ENCODE measurements at places on chromosomes 1 and 21.

DNA sequence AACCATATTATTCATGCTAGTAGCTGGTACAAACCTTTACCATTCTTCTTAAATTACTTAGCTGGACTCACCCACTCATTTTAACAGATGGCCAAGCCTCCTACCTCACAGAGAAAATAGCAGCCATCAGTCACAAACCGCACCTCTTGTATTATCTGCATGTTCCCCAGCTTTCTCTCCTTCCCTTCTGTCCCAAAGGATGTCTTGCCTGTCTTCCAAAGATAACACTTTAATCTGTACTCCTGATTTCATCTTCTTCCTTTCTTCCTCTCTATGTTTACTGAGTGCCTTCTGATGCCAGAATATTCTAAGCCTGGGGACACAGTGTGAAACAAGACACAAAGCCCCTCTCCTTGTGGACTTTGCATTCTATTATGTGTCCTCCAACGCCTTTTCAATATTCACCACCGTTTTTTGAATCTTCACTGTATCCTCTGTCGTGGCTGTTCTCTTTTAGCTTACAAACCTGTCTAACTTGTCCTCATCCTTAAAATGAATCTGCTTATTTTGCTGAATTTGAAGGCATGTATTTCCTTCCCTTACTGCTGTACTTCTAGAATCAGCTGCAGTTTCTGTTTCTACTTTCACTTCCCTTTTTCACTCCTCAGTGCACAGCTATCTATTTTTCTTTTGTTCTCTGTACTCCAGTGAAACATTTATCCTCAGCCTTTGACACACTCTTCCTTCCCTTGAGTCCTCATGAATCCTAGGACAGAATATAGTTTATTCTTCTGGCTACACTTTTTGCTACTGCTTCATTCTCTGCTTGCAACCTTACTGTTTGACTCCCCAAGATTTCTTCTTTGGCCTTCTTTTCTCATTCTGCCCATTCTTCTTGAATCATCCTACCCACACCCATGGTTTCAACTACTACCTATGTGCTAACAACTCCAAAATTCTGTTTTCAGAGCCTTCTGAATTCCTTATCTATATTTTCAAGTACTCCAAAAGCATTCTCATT lies 216.9 kb upstream of the SAMSN1 start:
- DNase-seq = no peak

DNA sequence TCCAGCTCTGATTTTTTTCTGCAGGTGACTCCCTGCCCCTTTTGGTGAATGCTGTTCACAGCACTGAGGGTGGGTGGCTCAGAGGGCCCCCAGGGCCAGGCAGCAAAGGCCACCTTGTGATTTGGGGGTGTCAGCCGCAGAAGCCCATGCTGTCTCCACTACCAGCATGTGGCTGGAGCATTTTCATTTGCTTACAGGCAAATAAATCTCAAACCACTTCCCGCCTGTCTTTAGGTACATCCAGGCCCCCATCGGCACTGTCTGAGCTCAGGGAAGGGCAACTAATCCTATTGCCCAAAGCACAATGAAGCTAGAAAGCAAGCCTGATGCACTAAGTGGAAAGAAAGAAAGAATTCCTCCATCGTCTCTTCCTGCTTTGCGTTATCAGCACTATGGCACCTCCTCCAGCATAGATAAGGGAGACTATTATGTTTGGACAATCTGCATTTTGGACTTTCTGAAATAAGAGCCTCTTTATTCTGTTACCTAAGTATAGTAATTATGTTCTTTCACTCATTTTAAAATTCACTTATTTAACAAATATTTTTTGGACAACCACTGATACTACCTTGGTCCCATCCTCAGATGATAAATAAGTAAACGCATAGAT lies 100.5 kb upstream of the TLR5 start:
- DNase-seq = no peak

GRCh38 chr1:220219865-220220698 lies 52.2 kb downstream of the RAB3GAP2 start:
- no peak for DNase-seq

GRCh38 chr1:45526135-45526644 lies 4.5 kb upstream of the PRDX1 start:
- no peak for DNase-seq

- DNase-seq = no peak
Measured at GRCh38 chr1:24620678-24621077, 22.4 kb upstream of the SRRM1 start.

GRCh38 chr1:198628067-198628455 lies 10.8 kb upstream of the PTPRC start:
- no peak for DNase-seq

DNA sequence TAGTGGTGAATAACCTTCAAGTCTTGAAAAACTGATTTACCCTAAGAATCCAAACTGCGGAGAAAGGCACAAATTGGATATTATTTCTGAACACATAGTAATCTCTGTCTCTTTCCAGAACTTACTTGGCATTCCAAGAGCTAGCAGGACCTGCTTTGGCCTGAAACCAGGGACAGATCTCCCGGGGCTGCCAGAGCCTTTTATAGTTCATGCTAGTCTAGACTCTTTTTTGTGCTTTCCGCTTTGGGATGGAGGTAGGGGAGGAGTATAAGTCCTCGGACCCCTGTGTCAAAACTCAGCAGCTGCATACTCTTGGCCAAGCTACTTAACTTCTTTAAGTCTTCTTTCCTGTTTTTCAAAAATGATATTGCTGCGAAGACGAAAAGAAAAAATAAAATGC lies 3.8 kb upstream of the RYR2 start:
- no peak for DNase-seq
